ENCODE measurements at places on chromosomes 13 and 19.

DNA sequence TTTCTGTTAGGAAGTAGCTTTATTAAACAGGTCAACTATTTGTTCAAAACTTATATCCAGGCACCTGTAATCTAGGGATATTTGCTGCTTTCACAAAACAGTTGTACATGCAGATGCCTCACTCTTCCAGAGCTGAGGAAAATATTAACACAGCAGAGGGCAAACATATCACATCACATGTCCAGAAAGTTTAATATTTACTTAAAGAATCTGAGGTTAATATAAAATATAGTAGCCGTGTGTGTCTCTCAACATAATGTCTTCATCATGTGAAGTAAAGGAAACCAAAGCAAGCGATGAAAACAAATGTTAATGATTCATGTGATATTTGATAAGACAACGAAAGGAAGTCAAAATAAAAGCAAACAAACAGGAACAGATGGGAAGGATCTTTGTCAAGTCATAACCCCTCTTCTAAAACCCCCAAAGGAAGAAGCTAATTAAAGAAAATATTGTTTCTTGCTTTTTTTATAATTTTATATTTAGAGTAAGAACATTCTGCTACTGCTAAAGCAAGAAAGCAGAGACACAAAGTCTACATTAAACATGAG lies 418.8 kb downstream of the DACH1 start:
- no peak for DNase-seq

- DNase-seq = no peak
Observed at GRCh38 chr13:55613429-55614187, 1527.1 kb upstream of the PRR20A start.

DNA sequence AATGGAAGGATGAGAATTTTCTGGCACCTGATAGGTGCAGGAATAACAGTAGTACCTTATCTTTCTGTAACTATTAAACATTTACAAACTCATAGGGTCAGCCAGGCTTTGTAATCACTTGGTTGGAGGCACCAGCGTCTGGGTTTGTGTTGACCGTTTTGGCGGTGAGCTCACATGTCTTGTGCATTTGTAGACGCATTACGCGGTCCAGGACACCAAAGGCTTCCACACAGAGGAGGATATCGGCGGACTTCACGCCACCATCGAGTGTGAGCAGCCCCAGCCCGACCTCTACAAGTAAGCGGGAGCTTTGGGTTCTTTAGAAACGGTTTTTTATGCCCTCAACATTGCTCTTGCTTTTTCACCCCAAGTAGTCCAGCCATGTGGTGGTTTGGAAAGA lies 129.3 kb downstream of the ATP11A start:
- DNase-seq = no peak

DNA sequence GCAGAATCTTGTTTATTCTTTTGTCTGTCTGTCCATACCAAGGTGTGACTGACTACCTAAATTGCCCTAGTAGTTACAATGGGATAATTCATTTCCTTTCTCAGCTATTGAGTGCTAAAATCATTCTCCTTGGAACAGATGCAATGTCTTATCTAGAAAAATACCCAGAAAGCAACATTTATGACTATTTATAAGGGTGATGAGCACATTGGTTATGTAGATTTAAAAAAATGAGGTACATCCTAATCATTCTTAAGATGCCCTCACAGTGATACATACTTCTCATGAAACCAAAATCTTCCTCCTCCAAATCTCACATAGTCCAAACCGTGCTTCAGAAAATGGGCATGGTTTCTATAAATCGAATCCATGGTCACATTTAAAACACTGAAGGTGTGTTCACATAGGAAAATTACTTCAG lies 11.6 kb upstream of the UBE2L5 start:
- no peak for DNase-seq

- DNase-seq = no peak
Observed at GRCh38 chr13:45198924-45199323, 1.9 kb downstream of the KCTD4 start.
